ENCODE measurements at places on chromosomes 13 and 19. TPM values are rescaled to one million over a fixed set of nuclear protein-coding genes. Genes with fewer than 3 reads are reported as not detected.

DNA sequence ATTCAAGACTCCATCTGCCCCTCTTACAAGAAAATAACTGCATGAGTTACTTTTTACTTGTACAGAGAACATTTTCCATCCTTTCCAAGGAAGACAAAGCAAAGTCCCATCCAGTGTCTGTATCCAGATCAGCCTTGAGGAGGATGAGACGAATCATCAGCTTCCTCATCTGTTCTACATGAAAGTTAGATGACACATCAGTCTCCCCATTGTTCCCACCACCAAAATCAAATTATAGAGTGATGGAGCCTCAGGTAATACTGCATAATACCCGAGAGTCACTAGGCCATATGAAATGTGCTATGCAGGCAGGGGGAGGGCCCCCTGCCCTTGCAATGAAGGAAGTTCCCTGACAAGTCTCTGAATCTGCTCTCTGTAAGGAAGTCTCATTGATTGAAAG is 1244.6 kb upstream of the SLC10A2 start:
- peaks cover 3% of the 10 kb centered on the region for H3K4me1 ChIP-seq
- no peaks in the 10 kb centered on the region for H3K27me3 ChIP-seq
- H3K27ac ChIP-seq = no peak overlapping the region
- H3K36me3 ChIP-seq = no peaks in the 10 kb centered on the region
- DNase-seq = no peak

DNA sequence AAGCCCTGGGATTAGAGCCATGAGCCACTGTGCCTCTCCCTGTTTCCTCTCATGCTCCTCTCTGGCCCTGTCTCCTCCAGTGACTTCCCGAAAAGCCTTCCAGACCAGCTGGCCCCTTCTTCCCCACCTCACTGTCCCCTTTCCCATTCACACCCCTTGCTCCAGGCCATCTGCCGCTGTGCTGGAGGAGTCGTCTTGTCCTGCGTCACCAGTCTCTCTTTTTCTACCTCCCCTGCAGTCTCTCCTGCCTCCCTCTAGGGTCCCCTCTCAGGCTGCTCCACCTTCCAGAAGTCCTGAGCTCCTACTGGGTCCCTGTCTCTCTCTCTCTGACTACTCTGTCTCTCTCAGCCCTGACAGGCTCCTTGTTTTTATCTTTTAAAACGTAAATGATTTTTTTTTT is 5.3 kb upstream of the FFAR1 start:
- H3K4me1 ChIP-seq = no peaks in the 10 kb centered on the region
- H3K27ac ChIP-seq = no peak overlapping the region
- peaks cover 6% of the 10 kb centered on the region for H3K27me3 ChIP-seq
- no peaks in the 10 kb centered on the region for H3K36me3 ChIP-seq

- no peaks in the 10 kb centered on the region for H3K36me3 ChIP-seq
- H3K27me3 ChIP-seq = no peaks in the 10 kb centered on the region
- no peak for DNase-seq
- H3K4me3 ChIP-seq = no peak overlapping the region
- H3K27ac ChIP-seq = no peak overlapping the region
Observed at GRCh38 chr13:69951412-69951811, 156.2 kb upstream of the ATXN8OS start.

DNA sequence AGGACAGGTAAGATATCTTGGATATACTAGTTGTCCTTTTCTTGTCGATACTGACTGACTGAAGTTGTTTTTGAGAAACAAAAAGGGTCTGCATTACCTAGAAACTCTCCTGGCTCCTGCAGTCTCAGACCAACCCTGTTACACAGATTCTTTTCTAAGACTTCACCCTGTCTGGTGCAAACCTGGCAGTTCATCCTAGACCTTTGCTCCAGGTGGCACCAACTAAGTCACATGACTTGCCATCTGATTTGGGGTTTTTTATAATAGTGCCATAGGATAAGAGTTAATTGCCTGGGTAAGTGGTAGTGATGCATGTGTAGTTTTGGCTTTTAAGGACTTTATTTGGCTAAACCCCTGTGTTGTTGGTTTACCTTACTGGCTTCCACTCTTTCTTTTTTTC is 14.3 kb downstream of the CHAMP1 start:
- DNase-seq = no peak
- peaks cover 43% of the 10 kb centered on the region for H3K36me3 ChIP-seq
- H3K27me3 ChIP-seq = no peaks in the 10 kb centered on the region
- H3K27ac ChIP-seq = no peak overlapping the region
- H3K4me3 ChIP-seq = no peak overlapping the region

DNA sequence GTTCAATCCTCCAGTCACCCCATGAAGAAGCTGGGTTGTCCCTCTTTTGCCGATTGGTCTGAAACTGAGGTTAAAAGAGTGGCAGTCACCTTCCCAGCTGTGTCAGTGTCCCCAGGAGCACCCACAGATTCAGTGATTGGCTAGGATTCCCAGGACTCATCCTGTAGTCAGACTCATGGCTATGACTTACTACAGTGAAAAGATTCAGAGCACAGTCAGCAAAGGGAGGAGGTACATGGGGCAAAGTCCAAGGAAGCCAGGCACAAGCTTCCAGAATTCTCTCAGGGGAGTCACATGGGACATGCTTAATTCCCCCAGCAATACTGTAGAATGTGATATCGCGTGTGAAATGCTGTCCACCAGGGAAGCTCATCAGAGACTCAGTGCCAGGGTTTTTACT is 14.2 kb downstream of the ZNF473 start:
- no peak overlapping the region for H3K4me3 ChIP-seq
- H3K36me3 ChIP-seq = peaks cover 65% of the 10 kb centered on the region
- H3K27me3 ChIP-seq = no peaks in the 10 kb centered on the region
- peak; percentile 9 for DNase-seq
- no peaks in the 10 kb centered on the region for H3K4me1 ChIP-seq

DNA sequence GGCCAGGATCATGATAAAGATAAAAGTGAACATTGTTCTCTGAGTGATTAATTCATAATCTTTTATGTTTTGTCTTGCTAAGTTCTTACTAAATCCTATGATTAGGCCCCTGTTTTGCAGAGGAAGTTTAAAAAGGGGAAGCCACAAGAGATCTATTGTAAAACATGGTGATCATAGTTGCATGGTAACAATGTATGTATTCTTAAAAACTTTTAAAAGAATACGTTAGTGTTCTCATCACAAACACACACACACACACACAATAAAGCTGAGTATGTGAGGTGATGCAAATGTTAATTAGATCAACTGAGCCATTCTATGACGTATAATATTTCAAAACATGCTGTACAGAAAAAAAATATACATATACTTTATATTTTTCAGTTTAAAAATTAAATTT is 51.2 kb downstream of the MBD3L2B start:
- H3K27ac ChIP-seq = no peak overlapping the region
- H3K27me3 ChIP-seq = no peaks in the 10 kb centered on the region
- no peaks in the 10 kb centered on the region for H3K36me3 ChIP-seq
- no peak overlapping the region for H3K4me3 ChIP-seq
- no peak for DNase-seq
- no peaks in the 10 kb centered on the region for H3K4me1 ChIP-seq

- no peak overlapping the region for H3K27ac ChIP-seq
- H3K27me3 ChIP-seq = no peaks in the 10 kb centered on the region
- H3K4me1 ChIP-seq = no peaks in the 10 kb centered on the region
- DNase-seq = peak; percentile 17
- no peak overlapping the region for H3K4me3 ChIP-seq
Observed at GRCh38 chr13:109396266-109396665, 390.1 kb downstream of the IRS2 start.

DNA sequence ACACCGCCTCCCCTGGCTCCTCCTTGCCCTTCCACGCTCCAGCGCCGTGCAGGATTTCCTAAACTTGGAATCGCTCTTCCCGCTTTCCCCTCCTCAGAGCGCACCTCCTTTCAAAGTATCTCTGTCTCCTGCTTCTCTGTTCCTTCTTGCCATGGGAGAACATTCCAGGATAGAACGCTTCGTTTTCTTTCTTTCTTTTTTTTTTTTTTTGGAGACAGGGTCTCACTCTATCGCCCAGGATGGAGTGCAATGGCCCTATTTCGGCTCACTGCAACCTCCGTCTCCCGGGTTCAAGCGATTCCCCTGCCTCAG is 574 bp upstream of the XPO4 start:
- H3K4me1 ChIP-seq = peaks cover 11% of the 10 kb centered on the region
- peak overlapping the region; percentile 66 for H3K27ac ChIP-seq
- H3K36me3 ChIP-seq = peaks cover 3% of the 10 kb centered on the region
- DNase-seq = no peak
- H3K4me3 ChIP-seq = peak overlapping the region; percentile 87

DNA sequence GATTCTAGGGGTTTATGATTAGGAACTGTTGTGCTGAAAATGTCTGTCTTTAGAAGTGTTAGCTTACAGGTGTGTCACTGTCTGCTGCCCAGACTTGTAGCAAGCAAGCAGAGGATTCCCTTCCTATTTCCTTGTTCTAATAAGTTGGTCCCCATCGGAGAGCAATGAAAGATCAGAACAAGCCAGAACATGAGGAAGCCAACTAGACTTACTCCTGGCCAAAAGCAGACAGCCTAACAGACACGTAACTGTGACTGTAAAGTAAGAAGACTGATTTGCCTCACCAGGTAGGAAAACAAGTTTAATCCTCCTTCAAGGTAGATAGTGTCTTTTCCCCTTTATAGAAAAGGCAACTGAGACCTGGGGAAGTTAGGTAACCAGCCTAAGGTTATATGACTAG is 12.5 kb downstream of the POLR1D start:
- no peak for DNase-seq
- peaks cover 3% of the 10 kb centered on the region for H3K4me1 ChIP-seq
- H3K4me3 ChIP-seq = no peak overlapping the region
- H3K36me3 ChIP-seq = peaks cover 3% of the 10 kb centered on the region

- H3K4me1 ChIP-seq = no peaks in the 10 kb centered on the region
- H3K4me3 ChIP-seq = no peak overlapping the region
- peak; percentile 79 for DNase-seq
- no peaks in the 10 kb centered on the region for H3K36me3 ChIP-seq
- no peak overlapping the region for H3K27ac ChIP-seq
Observed at GRCh38 chr19:51320280-51320657, 8.8 kb downstream of the IGLON5 start.

GRCh38 chr19:13726323-13726722 is 38.0 kb upstream of the MRI1 start:
- peaks cover 20% of the 10 kb centered on the region for H3K4me1 ChIP-seq
- peak; percentile 39 for DNase-seq
- peaks cover 2% of the 10 kb centered on the region for H3K27me3 ChIP-seq
- H3K4me3 ChIP-seq = no peak overlapping the region

DNA sequence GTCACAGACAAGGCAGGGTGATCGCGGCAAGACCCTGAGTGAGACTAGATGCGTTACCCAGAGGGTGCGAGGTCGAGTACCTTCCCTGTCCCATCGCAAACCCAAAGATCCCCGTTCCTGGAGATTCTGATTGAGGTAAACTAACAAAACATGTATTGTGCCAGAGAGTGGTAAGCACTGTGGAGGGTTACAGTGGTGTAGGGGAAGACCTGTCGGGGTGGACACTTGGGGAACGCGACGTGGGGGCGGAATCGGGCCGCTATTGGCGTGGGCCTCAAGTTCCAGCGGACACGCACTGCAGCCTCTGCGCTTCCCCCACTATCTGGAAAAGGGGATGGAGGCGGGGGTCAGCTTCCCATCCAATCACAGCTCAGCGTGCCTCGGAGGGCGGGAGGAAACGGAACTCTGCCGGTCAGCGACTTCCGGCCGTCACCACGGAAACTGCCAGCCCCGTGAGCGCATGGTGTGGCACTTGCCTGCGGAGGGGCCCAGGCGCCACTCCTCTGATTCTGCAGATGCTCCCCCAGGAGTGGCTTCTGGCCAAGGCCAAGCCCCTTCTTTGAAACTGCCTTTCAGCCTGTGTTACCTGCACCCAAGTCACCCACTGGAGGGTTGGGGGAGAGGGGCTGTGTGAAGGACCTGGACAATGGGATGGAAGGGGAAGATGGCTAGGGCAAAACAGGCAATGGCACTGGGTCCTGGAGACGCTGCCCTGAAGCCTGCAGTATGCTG is 1.0 kb upstream of the UBE2M start:
- peaks cover 13% of the 10 kb centered on the region for H3K36me3 ChIP-seq
- peaks cover 6% of the 10 kb centered on the region for H3K27me3 ChIP-seq
- H3K4me3 ChIP-seq = peak overlapping the region; percentile 87
- peaks cover 39% of the 10 kb centered on the region for H3K4me1 ChIP-seq
- DNase-seq = peak; percentile 100

- no peaks in the 10 kb centered on the region for H3K27me3 ChIP-seq
- H3K27ac ChIP-seq = peak overlapping the region; percentile 93
- H3K4me3 ChIP-seq = peak overlapping the region; percentile 29
- H3K36me3 ChIP-seq = peaks cover 21% of the 10 kb centered on the region
Observed at GRCh38 chr13:33213797-33214196, 71.8 kb downstream of the STARD13 start.

DNA sequence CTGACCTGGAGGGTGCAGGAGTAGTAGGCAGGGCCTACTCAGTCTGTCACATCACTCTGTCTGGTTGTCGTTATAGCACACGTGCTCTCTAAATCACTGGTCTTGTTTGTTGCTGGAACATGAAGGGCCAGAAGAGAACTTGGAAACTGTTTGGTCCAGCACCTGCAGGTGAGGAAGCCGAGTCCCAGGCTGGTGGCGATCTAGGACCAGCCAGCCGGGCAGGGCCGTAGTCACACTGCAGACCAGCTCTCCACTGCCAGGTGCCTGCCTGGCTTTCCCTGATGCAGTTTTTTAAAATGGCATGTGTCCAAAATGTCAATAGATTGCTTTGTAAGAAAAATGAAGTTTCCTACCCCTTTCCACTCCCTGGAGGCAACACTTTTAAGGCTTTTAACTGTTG is 53.7 kb downstream of the GGACT start:
- H3K4me3 ChIP-seq = no peak overlapping the region
- peaks cover 5% of the 10 kb centered on the region for H3K4me1 ChIP-seq
- no peak overlapping the region for H3K27ac ChIP-seq
- no peak for DNase-seq
- H3K36me3 ChIP-seq = peaks cover 6% of the 10 kb centered on the region
- no peaks in the 10 kb centered on the region for H3K27me3 ChIP-seq

GRCh38 chr19:45355910-45356309 is 14.5 kb downstream of the ERCC2 start:
- no peak overlapping the region for H3K27ac ChIP-seq
- no peak overlapping the region for H3K4me3 ChIP-seq
- H3K27me3 ChIP-seq = no peaks in the 10 kb centered on the region
- no peaks in the 10 kb centered on the region for H3K4me1 ChIP-seq

DNA sequence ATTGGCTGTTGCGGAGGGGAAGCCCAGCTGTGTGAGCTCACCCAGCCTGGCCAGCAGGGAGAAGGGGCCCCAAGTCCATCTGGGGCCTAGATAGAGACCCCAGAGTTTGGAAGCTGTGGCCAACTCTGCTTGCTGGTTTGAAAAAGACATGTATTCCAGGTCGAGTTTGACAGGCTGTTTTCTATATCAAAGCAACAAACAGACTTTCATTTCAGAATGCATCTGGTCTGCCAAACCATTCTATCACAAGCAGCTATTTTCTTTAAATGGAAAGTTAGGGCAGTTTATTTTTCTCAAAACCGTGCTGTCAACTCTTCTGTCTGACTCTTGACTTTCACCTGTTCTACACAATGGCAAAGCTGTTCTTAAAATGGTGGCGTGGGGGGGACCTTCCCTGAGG is 185.8 kb downstream of the DCLK1 start:
- DNase-seq = no peak
- no peaks in the 10 kb centered on the region for H3K36me3 ChIP-seq
- H3K4me1 ChIP-seq = no peaks in the 10 kb centered on the region
- H3K27ac ChIP-seq = no peak overlapping the region
- no peaks in the 10 kb centered on the region for H3K27me3 ChIP-seq

The KIR2DL3 gene
- total RNA-seq = not detected

The USHBP1 gene
- total RNA-seq = not detected

The ZNF44 gene
- 11.2 TPM for total RNA-seq

The CBARP gene
- 2.9 TPM for total RNA-seq

The SLC25A15 gene
- 9.4 TPM for total RNA-seq

Measured in osteoblast (primary cell).